ENCODE measurements at places on chromosomes 2 and 18.

- DNase-seq = no peak
These were observed 186.5 kb upstream of the HS6ST1 start for GRCh38 chr2:128505150-128505490.

- DNase-seq = no peak
These were observed 314.8 kb downstream of the MYCN start for GRCh38 chr2:16255120-16255519.

GRCh38 chr18:44495151-44495550, 185.5 kb upstream of the SETBP1 start:
- no peak for DNase-seq

DNA sequence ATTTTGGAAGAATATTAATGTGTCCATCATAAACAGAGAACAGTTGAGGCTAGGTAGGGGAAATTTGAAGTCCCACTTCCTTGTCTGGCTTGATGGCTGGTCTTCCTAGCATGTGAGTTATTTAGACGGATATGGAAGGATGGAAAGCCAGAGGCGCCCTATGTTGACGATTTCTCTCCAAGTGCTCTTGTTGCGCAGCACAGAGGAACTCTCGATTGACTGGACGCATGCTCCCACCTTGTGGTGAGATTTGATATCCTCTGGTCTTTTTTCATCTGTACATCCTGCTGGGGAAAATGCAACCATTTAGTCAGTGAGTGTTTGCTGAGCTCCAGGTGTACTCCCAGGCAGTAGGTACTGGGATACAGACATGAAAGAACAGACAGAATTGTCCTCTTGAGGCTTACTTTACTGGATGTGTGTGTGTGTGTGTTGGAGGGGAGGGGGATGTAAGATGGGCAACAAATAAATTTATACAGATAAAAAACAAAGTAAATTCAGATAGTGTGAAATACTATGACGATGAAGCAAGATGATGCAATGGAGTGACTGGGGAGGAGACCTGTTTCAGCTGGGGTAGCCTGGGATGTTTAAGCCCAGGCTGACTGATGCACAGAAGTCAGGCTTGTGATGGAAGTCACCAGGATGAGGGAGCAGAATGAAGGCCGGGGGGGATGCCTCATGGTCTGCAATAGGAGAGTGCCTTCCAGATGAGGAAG, 137.2 kb downstream of the TRIM43 start:
- peak; percentile 89 for DNase-seq

GRCh38 chr2:75142081-75142480, 57.2 kb downstream of the TACR1 start:
- no peak for DNase-seq

GRCh38 chr2:102193074-102193473, 6.3 kb downstream of the IL1RL2 start:
- DNase-seq = peak; percentile 56

DNA sequence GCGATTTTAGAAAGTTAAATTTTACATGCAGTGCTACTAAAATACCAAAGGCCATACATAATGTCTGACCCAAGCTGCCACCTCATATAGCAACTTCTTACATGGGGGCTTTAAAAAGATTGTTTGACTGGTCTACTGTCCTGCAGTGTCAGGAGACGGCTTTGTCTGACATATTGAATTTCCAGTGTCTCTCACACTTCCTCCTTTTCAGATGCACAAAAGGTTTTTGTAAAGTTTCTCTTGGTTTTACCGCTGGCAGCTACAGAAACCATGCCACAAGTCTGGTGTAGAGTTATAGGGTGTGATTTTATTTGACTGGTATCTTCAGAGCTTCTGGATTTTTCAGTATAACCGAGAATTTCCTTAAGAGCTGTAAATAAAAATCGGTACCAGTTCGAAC, 1.1 kb upstream of the ASAP2 start:
- DNase-seq = no peak

DNA sequence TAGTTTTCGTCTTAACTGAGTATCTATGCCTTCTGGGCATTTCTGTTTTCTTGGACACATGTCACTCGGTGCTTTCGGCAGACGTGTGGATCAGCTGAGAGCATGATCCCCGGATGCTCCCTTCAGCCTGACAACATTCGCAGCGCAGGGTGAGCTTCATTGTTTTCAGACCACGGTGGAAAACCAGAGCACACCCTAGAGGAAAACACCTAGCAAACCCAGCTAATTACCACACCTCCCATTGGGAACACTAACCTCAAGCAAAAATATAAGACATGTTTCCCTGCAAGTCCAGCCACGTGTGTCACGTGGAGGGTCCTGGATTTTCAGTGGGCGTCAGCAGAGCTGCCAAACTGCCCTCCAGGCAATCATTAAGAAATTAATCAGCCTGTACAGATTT, 31.0 kb downstream of the ANKRD29 start:
- no peak for DNase-seq

Measured in HCEC 1CT (cell line).